Uterus (tissue), 4 donors: ENCODE measurements at places on chromosomes 6 and 20.

DNA sequence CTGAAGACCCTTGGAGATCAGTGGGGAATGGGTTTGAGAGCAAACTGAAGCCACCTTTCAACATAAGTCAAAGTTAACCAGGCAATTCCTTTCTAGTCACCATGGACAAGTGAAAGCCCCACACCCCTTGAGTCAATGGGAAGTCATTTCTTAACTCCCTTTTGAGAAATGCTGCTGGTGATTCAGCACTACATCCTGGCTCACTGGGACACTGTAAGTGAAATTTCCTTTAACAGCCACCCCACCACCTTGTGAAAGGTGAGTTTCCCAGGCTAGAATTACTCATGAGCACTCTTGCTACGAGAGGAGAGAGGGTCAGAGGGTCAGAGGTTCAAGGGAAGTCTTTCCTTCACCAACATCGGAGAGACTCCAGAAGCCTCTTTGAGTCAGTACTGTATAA, 93.3 kb upstream of the MARCKS start:
- no peak for DNase-seq

DNA sequence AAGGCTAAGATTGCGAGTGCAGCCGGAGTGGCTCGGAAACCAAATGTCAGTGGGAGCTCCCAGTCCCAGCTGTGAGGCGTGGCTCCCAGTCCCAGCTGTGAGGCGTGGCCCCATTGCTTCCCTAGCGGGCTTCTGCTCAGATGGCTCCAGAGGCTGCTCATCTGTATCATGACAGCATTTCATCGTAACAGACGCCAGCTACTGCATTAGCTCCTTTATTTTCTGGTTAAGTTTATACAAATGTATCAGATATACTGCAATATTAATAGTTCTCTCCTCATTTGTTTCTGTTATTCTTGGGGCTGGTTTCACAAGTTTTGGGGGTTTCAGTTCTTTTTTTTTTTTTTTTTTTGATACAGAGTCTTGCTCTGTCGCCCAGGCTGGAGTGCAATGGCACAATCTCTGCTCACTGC, 34.7 kb upstream of the TBXT start:
- no peak for DNase-seq

DNA sequence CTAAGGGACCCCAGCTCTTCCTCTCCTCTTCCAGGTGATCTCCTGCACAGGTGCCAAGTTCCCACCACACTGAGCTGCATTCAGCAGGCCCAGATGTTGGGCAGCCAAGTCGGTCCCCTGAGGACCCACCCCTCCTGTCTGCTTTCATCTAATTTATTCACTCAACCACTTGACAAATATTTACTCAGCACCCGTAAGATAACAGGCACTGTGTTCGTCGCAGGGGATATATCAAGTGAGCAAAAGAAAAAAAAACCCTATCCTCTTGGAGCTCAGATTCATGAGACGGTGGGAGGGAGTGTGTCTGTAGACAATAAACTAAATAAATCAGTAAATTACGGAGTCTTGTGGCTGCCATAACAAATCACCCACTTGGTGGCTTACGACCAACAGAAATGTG, 143.6 kb downstream of the MRPL14 start:
- DNase-seq, result no peak

DNA sequence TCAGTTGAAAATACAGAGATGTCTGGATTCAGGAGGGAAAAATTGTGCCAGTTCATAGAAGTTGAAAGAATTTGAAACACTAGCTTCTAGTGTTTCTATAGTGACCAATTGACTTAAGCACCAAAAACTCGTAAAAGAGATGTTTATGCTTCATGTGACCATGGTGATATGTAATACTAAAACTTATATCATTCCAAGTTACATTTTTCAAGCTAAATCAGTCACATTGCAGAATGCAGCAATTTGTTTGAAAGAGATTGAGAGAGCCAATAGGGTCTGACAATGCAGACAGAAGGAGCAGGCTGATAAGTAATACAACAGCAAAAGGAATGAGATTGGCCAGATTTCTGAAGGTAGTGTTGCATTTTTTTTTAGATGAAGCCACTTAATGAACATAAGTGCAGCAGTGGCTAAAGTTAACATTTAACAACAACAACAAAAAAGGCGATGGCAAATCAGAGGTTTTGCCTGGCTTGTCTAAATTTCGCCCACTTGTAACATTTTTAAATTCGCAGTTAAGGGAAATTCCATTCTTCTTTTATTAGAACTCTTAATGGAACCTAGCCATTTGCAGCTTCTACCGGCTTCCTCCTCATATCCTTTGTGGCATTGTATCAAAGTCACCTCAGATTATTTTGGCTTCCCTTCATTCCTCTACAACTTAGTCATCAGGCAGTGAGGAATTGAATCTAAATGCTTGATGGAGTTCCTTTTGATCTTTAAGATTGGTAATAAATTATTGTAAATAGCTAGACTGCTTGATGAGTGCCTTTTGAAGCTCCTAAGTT, 484.0 kb upstream of the SOX4 start:
- no peak for DNase-seq

- no peak for DNase-seq
Measured at GRCh38 chr6:28588666-28589065, 63.0 kb downstream of the GPX5 start.

DNA sequence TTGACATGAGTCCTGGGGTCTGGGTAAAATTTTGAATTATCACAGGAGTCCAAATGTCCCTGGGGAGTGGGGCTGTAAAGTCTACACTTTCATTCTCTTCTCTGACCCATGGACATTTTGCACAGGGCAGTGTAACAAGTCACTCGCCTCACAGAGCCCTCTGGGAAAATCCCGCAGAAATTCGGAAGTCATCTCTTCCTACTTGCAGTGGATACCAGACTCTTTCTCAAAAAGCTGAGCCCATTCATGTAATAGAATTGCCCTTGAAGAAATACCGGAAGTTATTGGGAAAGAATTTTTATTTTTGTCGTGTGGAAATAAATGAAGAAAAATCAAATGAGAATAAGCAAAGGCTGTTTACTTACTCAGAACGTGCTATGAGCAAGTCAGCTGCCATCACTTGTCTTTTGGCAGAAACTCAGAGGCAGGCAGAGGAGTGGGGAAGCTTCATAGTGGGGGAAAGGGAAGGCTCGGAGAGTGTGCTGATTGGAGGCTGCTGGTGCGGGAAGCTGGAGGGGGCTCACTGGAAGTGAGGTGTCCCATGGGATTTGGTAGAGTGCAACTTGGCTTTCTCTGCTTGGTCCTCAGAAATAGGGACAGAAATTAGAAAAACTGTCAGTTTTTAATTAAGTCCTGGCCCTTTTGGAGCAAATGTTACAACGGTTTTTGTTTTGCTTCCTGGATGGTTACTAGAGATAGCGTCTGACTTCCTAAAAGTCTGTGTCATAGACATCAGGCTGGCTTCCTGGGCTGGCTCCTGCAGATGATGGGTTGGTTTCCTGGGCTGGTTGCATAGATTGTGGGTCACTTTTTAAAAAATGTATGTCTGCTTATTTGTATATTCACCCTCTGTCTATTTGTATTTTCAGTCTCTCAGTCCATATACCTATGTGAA, 79.8 kb upstream of the EEF1E1 start:
- DNase-seq, result no peak

GRCh38 chr6:141851063-141851462, 281.7 kb upstream of the GJE1 start:
- DNase-seq, result no peak

- DNase-seq, result no peak
Measured at GRCh38 chr20:43034981-43035724, 154.6 kb downstream of the PTPRT start.

DNA sequence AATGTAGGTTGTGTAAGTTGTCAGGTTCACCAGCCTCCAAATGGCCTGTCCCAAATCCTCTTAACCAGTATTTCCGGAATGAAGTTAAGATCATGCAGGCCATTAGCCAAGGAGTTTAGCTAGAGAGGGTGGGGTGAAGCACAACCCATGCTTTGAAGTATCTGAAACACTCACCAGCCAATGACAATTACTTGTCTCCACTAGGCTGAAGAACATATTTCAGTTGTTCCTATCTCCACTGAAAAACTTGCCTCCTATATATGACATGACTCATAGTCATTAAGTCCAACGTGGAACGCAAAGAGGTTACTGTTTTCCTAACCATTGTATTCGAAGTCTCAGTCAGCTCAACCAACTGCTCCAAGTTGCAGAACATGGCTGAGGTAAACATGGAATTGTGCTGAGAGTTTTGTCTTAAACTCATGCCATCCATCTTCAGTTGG, 37.4 kb upstream of the TNFAIP3 start:
- DNase-seq, result no peak

DNA sequence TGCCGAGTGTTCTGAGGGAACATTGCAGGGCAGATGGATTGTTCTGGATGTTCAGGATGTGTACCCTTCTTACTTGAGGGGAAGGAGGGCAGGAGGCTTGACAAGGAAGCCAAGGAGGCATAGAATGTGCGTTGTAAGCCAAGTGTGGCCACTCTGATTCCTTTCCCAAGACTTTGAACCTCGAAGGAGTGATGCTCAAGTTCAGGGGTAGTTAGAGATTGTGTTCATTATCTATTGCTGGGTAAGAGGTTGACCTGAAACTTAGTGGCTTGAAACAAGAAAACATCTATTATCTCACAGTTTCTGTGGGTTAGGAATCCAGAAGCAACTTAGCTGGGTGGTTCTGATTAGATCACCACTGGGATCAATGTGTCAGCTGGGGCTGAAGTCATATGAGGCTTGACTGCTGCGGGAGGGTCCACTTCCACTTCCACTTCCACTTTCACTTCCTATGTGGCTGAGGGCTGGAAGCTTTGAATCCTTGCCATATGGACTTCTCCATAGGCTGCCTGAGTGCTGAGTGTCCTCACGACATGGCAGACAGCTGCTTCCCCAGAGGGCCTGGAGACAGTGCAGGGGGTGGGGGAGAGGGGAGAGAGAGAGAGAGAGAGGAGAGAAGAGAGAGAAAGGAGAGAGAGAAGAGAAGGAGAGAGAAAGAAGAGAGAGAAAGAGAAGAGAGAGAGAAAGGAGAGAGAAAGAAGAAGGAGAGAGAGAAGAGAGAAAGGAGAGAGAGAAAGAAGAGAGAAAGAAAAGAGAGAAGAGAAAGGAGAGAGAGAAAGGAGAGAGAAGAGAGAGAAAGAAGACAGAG, 6.9 kb upstream of the CD40 start:
- DNase-seq, result no peak

- no peak for DNase-seq
Measured at GRCh38 chr20:5809495-5809894, 59.3 kb downstream of the SHLD1 start.

DNA sequence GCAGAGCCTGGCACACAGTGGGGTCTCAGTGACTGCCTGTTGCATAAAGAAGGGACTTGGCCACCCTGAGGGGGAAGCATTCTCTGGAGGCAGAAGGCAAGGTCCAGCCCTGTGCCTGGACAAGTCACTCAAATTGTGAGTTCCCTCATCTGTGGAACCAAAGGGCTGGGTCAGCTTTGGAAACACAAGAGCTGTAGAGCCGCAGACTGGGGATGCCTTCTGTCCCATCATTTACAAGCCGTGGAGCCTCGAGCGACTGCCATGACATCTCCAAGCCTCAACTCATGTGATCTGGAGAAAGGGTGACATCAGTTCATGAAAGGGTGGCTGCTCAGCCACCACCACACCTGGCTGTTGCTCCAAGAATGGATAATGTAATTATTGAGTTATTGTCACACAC, 20.4 kb upstream of the SIRPD start:
- DNase-seq, result no peak

DNA sequence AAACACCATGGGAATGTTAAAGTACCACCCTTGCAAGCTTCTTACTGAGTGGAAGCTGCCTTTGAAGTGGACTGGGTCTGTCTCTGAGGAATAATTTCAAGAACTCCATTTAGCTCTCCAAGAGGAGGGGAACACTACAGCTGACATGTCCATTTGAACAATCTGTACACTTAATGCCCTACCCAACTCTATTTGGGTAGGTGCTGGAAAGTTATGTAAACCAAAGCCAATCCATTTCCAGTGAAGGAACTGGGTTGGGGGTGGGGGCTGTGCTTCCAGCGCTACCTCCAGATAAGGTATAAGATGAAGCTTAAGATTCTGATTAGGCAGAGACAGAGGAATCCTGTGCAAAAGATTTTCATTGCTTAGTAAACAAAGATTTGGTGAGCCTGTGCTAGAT, 122.0 kb downstream of the TCP11 start:
- no peak for DNase-seq

DNA sequence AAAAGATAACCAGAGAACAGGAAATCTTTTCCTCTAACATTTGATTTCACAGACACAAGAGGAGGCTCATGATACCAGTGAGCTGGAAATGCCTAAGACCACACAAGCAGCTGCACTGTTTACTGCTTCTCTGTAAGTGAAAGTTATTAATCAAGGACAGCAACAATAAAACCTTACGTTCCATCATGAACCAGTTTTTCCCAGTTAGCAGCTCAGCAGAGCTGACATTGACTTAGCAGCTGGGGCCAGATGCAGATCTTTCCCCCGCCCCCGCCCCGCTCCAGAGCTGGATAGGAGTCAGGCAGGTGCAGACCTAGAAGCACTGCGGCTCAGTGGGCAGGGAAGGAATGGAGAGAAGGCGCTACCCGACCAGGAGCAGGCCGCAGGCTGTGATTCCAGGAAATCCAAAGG, 275.2 kb downstream of the GMDS start:
- no peak for DNase-seq

- no peak for DNase-seq
Measured at GRCh38 chr6:149242883-149243282, 74.6 kb upstream of the TAB2 start.

DNA sequence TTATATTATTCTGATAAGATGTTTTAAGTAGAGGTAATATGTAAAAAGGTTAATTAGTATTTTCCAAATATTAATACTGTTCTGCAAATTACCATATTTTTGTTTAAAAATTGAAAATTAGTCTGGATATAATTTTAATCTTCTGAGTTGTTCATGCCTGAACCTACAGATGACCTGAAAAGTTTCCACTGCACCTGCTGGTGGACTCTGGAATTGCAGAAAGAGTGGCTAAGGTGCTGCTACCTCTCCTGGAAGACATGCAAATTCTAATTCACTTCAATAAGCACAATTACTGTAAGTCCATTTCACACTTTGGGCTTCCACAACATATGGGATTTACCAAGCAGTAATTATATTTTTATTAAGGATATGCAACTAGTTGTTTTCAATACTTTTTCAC, 77.7 kb upstream of the OLIG3 start:
- no peak for DNase-seq

DNA sequence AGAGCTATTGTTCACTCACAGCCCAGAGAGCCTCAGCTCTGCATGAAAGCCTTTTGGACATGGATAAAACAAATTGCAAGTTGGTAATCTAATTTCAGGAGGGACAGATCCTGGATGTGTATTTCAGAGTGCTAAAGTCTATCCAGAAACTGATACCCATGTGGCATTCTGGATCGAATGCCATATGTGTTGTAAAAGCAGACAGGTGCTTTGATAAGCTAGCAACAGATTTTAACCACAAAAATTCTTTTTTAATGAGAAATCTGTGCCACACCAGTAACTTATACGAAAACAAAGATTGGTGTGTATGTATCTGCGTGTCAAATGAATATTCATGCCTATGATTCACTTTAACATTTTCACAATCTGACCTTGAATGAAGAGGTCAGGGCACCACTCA, 936.6 kb upstream of the MAP3K7 start:
- DNase-seq, result no peak

DNA sequence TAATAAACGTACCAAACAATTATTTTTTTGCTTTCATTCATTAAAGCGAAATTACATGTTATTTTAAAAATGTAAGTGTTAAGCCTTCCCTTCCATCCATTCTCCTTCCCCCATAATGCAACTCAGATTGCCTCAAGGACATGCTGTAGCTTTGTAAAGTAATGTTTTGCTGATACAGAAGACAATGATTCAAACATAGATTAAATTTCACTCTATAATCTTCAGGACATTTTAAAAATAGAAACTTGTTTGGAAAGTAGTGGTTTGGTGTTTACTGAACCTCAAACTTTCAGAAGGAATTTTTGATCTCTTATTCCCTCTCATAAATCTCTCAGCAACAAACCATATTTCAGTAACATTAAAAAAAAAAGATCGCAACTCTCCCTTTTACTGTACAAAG, 350.9 kb upstream of the HSF2 start:
- no peak for DNase-seq
